Stimulated activated CD4-positive, alpha-beta T cell treated with anti-CD3 and anti-CD28 coated beads, Interleukin-1b, Interleukin-23, amount 100 ng/mL, for 1 hour (primary cell): ENCODE measurements at places on chromosomes 1 and 21.
A peak's percentile ranks its signal among the peaks of the same experiment; 100 is the strongest.

GRCh38 chr1:194503209-194503608, 1316.8 kb upstream of the B3GALT2 start:
- no peak for DNase-seq

- no peak for DNase-seq
Measured at GRCh38 chr1:64894438-64895196, 71.7 kb downstream of the JAK1 start.

DNA sequence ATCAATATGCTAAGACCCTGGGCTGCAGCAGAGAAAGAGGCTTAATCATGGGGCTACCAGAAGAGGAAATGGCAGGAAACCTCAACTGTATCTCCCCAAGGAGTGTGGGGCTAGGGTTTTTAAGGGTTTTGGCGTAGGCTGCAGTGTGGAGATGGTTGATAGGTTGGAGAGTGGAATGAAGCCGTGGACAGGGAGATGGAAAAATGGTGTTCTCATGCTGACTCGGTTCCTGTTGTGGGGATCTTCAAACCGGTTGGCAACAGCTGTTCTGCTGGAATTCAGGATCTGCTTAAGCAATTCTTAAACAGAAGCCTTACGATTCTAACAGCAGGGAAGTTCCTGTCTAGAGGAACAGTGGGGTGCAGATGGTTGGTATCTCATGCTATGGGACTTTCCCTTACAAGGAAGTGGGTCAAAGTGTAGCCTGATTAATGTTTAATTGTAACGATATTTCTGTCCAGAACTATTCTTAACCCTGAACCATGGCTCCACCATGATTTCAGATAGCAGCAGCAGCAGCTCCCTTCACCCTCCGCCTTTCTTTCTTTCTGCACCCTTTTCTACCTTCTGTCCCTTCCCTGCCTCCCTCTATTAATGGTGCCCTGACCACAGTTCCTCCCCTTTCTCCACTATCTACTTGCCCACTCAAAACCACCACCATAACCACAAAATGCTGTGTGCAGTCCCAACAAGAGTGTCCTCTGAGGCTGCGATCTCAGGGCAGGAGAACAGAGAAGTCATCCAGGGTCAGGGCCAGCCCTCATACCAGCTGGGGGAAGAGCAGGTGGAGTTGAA, 30.8 kb downstream of the RSPH1 start:
- no peak for DNase-seq

GRCh38 chr21:41147096-41147978, 20.6 kb upstream of the BACE2 start:
- DNase-seq, result no peak

DNA sequence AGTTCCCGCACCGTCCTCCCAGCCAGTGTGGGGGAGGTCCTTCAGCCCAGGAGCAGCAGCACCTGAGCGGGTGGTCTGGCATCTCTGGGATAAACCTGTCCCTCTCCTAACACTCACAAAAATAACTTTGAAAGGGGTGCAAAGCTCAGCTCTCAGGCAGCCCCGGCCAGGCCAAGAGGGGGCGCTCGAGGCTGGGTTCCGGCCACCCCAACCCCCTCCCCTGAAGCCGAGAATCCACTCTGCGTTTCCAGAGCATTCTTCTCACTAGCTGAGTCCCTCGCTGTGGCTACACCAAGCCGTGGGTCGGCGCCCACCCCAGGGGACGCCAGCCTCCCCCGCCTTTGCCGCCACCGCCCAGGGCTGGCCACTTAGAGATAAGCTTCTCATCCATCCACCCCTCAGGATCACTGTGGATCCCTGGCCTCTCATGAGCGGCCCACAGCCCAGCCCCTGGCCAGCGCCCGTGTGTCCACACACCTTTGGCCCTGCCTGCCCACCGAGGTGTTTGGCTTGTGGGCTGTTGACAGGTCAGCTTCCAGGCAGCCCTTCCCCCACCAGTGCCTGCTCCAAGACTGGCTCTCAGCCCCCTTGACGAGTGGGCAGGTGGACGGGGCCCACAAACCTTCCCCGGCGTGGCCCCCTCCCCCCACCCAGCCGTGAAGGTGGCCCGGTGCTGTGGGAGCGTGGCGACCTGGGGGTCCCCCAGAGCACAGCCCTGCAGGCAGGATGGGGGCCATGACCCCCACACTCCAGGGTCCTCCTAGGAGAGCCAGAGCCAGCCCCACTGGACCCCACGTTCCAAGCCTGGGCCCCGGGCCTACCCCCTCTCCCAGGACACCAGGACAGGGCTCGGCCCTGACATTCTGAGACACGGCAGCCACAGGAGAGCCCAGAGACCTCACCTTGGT, 1.9 kb downstream of the FTCD start:
- DNase-seq, result peak; percentile 21

DNA sequence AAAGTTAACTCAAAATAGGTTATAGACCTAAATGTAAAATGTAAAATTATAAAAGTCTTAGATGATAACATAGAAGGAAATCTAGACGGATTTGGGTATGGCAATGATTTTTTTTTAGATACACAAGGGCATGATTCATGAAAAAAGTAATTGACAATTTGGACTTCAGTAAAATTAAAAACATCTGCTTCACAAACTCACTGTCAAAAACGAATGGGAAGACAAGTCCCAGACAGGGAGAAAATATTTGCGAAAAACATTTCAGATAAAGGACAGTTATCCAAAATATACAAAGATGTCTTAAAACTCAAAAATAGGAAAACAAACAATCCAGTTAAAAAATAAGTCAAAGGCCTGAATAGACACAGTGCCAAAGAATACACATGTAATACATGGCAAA, 9.7 kb upstream of the PTGS2 start:
- DNase-seq, result no peak

DNA sequence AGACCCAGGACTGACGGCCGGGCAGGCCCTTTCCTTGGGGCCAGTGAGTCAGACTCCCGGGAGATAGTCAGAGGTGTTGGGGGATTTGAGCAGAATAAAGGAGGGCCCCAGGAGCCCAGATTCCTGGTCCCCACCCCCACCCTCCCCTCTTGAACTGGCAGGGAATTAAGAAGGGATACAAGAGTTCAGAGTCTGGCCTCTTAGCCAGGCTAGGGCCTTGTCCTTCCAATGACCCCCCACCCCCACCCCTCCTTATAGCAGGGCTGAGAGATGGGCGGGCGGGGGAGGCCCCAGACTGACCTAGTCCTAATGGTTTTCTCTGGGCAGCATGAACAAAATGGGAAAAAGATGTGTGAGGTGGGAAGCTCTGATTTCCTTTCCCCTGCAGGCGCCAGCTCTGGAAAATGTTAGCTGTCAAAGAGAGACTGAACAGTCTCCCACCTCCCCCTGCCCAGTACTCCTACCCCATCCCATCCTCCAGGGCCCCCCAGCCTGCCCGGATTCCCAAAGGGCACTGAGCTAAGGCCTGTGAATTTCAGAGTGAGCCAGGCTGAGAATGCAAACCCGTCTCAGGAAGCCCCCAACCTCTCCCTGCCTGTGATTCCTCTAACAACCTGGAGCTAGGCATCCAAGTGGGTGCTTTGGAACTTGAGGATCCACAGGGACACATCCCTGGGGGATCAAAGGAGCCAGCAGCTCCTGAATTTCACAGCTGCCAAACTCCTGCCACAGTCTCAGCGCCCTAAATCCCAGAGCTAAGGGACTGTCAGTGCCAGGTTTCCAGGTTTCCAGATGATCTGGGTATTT, 5.8 kb upstream of the CRABP2 start:
- no peak for DNase-seq

DNA sequence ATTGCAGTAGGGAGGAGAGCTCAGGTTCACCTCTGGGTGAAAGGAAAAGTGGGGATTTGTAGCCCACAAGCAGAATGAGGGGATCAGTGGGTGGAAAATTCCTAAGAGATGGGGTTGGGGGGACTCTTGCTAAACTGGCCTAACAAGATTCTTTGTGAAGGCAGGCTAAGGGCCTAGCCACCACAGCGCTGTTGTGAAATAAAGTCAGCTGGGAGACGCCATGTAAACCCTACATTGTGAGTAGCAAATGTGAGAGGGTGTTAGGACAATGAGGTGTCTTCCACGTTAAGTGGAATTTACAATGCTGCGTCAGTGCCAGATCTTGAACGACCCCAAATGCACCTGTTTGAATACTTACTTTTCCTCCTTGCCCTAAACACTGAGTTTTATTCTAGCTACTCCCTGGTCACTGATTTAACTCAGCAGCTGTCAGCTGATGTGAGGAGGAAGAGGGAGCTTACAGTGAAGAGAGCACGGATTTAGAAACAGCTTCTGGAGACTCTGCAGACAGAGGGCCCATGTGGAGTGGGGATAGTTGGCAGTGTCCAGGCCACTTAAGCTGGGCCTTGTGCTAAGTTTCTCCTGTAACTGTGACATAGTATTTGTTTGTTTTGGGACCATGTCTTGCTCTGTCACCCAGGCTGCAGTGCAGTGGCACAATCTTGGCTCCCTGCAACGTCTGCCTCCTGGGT, 17.3 kb downstream of the PDPN start:
- no peak for DNase-seq

DNA sequence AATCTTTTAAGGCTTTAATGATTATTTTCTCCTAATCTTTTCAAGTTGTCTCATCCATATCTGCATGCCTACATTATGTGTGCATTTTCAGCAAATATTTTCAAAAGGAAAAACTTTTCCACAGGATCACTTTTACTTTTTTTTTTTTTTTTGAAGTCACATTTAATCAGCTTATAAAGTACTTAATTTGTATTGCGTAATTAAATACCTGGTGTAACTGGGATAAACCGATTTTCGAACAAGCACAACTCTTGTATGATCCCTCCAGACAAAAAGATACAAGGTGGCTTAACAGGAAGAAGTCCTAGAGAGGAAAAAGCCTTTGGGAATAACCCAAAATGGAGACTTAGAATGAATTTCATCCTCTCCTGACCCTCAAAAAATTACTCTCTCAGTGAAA, 1.3 kb upstream of the ATP6V1G3 start:
- DNase-seq, result no peak

GRCh38 chr21:25563361-25564116, 43.7 kb downstream of the MRPL39 start:
- DNase-seq, result no peak

DNA sequence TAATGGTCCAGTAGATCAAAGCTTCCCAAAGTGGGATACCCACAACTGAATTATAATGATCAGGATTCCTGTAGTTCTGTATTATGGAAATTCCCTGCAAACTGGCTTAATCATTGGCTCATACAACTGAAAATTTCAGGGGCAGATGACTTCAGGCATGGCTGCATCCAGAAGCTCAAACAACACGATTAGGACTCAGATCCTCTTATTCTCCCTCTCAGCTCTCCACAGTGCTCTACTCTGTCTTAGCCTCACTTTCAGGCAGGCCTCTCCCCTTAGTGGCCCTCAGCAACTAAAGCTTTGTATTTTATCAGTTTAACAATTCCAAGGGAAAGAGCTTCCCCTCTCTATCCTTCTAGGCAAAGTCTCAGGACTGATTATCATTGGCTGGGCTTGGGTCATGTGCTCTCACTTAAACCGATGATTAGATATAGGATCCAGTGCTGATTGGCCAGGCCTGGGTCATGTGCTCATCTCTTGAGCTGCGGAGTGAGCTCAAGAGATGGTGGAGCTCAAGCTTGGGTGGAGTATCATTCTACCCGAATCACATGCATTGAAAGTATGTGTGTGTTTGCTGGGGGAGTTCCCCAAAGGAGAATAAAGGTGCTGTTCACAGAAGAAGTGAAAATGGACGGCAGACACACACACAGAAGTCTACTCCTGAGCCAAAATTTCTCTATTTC, 57.9 kb upstream of the RUNX3 start:
- no peak for DNase-seq
